GM12865 (cell line): ENCODE measurements at places on chromosomes 16 and 17.
A peak's percentile ranks its signal among the peaks of the same experiment; 100 is the strongest.

- DNase-seq = no peak
Measured at GRCh38 chr17:71976011-71976649, 144.7 kb upstream of the SOX9 start.

DNA sequence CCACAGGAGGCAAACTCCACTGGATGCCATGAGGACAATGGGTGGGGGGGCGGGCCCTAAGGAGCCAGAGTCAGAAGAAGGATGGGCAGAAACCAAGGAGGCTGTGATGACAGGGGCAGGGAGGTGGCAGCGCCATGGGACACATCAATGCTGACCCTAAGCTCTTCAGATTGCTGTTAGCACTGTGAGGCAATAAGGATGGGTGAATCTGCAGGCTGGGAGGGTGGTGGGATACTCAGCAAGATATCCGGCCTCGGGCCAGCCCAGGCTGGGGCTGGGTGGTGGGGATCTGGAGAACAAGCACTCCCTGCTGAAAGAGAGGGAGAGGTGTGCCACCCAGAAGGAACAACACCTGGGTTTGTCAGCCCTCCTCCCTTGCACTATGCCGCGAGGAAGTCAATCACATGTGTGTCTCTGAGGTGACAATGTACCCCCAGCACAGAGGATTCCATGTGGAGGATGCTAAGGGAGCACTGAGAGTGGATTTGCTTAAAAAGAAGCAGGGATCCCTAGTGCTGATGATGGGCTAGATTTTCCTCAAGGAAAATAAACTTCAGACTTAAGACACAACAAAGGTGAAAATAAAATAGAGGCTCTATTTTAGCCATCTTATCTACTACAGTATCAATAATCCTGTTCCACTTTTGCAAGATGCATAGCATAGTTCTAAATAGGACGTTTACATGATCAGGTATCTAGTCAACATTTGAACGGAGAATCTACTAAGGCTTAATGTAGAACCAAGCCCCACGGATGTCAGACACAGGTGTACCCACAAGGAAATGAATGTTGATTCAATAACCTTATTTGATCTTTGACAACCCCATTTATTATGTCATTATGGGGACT is 22.6 kb downstream of the SMPD3 start:
- no peak for DNase-seq

- no peak for DNase-seq
Measured at GRCh38 chr16:24973809-24974461, 41.2 kb downstream of the ARHGAP17 start.

- no peak for DNase-seq
Measured at GRCh38 chr17:79043191-79043930, 19.4 kb downstream of the C1QTNF1 start.

GRCh38 chr16:50079397-50080140 is 13.8 kb downstream of the HEATR3 start:
- DNase-seq = no peak

- DNase-seq = no peak
Measured at GRCh38 chr16:52489894-52490293, 57.0 kb downstream of the TOX3 start.

DNA sequence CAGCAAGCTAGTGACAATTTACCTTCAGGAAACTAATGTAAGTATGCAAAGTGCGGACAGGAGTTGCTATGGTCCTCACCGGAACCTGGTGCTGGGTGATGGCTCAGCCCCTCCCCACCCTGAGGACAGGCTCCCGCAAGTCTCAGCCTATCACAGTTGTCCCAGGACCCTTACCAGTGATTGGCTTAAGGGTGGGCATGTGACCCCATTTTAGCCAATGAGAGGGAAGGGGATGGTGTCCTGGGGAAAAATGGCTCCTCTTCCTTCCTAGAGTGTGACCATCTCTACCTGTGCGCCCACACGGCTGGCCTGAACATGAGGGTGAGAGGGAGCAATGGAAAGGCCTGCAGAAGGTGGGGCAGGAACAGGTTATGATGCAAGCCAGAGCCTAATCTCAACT is 80.4 kb downstream of the C16orf78 start:
- no peak for DNase-seq

DNA sequence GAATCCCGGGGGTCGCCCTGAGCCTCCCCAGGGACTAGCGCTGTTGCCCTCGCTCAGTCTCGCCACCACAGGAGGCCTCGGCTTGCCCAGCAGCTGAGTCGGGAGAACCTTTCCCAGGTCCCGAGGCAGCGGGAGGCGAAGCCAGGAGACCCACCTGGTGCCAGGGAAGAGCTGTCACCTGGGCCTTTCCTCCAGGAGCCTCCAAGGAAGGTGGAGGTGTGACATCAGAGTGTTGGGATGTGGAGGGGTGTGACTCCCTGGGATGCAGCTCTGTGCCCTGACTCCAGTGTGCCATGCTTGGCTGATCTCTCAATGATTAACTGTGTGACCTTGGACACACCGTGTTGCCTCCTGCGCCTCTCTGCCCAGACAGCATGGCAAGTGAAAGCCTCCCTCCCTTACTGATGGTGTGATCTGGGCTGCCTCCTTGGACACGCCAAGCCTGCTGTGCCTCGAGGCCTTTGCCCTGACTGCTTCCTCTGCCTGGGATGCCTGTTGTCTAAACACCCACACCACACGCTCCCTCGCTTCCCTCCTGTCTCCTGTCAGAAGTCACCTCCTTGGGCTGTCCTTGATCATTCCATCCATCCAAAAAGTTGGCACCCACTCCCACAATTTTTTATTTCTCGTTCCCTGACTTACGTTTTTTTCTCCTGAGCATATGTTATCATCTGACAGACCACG is 88.0 kb downstream of the CMIP start:
- no peak for DNase-seq

DNA sequence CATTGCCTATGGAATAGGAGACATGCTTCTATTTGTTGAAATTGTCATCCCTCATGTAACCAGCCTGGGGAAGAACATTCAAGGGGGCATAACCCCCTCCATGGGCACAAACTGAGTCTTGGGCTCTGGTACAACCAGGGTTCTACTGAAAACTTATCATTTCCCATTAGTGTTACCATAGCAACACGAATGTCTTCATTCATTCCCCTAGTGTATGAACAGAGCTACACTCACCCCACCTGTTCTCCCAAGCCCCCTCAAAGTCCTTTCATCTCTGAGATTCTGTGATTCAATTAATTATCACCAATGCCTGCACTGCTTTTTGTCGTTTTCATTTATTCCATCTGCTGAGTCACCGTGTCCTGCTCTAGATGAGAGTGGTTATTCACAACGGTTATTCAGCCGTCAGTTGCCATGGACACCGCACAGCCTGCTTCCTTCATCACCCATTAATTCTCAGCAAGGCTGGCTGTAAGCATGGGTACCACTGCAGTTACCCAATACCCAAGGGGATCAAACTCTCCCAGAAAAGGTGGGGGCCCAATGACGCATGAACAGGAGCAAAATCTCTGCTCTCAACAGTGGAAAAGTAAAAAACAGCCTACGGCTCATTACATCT is 1.6 kb upstream of the GAST start:
- DNase-seq = no peak

- DNase-seq = no peak
Measured at GRCh38 chr17:34609210-34609609, 29.8 kb downstream of the TMEM132E start.

GRCh38 chr17:42536372-42537155 is 523 bp downstream of the NAGLU start:
- DNase-seq = peak; percentile 92

GRCh38 chr16:11057711-11058345 is 113.5 kb downstream of the CLEC16A start:
- DNase-seq = no peak

DNA sequence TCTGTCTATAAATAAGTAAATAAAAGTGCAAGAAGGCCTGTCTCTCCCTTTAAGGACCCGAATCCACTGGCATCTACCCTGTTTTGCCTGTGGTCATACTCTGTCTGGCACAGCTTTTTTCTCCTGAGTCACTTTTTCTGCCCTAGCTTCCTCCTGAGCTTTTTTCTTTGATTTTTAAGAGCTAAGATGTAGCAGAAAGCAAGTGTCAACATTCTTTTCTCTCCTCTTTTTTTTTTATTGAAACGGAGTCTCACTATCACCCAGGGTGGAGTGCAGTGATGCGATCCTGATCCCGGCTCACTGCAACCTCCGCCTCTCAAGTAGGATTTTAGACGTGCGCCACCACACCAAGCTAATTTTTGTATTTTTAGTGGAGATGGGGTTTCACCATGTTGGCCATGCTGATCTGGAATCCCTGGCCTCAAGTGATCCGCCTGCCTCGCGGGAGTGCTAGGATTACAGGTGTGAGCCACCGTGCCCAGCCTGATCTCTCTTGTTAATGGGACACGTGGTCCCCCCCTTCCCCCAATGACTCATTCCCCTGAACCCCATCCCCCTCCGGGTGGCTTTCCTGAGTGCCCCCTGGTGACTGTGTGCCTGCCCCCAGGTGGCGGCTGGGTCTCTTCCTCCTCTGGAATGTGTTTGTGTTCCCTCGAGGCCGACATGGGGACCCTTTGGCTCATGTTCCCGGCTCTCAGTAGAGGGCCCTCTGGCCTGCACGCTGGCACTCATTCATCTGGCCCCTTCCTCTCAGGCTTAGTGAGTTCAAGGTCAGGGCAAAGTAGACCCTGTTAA is 14.2 kb downstream of the C16orf90 start:
- DNase-seq = no peak

GRCh38 chr16:79403534-79403933 is 197.0 kb downstream of the MAF start:
- DNase-seq = no peak

DNA sequence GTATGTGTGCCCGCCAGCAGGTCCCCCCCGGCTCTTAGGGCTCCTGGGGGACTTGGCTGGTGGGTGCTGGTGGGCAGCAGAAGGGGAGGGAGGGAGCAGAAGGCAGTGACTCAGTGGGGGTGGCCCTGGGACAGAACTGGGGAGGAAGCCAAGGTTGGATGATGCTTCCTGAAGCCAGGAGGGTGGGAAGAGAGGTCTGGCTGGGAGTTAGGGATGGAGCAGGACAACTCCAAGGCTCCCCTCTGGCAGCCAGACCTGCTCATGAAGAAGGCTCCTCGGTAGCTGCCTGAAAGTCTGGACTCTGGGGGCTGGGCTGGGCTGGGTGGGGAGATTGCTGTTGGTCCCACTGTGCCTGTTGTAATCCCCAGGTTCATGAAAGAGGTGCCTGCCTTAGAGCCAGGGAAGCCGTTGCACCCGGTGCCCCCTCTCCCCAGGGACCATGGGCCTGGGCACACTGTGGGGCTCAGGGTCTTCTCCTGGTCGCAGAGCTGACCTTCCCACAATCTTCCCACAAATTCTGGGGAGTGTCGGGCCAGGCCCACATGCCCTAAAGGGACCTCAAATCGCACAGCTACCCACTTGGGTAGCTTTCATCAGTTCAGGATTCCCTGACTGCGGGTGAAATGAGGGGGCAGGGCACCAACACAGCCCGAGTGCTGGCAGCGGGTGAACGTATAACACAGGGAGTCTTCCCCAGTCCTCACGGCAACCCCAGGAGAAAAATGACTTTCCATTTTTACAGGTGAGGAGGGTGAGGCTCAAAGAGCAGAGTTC is 1.1 kb upstream of the PLEKHG4 start:
- no peak for DNase-seq

- DNase-seq = no peak
Measured at GRCh38 chr16:86856946-86857586, 278.7 kb downstream of the FOXL1 start.

DNA sequence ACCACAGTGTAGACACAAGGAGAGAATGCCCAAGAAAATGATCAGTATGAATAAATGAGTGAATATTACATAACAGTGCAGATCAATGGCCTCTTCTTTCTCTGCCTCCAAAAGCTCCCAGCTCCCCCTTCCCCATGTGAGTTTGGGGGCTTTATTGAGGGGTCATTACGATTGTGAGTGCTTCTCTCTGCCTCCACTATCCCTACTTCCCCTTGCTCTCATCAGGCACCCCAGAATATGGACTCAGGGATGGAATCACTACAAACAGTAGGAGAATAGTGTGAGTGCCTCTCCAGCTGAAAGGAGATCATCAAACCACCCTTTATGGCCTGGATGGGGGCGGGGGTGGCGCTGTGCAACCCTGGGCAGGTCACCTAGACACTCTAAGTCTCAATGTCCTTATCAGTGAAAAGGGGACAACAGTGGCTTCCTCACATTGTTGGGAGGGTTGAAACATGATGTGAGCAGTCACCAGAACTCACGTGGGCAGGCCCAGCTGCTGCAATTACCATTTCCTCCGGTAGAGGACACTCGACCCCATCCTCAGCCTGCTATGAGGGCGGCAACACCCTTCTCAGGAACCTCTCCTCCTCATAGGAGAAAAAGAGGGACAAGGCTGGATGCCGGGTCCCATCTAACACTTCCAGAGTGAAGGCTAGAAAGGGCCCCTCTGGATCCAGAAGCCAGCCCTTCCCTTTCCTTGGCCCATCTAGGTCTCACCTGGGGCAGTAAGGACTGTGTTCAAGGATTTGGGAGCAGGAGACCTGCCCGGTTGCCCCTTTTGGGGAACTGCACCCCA is 2.1 kb upstream of the EPOP start:
- peak; percentile 89 for DNase-seq

GRCh38 chr17:10842658-10843057 is 4.8 kb upstream of the PIRT start:
- DNase-seq = no peak

- no peak for DNase-seq
Measured at GRCh38 chr16:19497176-19497575, 24.7 kb downstream of the GDE1 start.

- DNase-seq = no peak
Measured at GRCh38 chr17:30716461-30717290, 107.8 kb downstream of the CRLF3 start.

GRCh38 chr16:982145-983043 is 824 bp downstream of the SOX8 start:
- no peak for DNase-seq

- DNase-seq = peak; percentile 18
Measured at GRCh38 chr16:8620535-8620934, 963 bp upstream of the METTL22 start.

GRCh38 chr17:76451506-76451905 is 1.4 kb downstream of the UBE2O start:
- DNase-seq = no peak

GRCh38 chr17:3020381-3020780 is 43.0 kb downstream of the OR1D5 start:
- no peak for DNase-seq

DNA sequence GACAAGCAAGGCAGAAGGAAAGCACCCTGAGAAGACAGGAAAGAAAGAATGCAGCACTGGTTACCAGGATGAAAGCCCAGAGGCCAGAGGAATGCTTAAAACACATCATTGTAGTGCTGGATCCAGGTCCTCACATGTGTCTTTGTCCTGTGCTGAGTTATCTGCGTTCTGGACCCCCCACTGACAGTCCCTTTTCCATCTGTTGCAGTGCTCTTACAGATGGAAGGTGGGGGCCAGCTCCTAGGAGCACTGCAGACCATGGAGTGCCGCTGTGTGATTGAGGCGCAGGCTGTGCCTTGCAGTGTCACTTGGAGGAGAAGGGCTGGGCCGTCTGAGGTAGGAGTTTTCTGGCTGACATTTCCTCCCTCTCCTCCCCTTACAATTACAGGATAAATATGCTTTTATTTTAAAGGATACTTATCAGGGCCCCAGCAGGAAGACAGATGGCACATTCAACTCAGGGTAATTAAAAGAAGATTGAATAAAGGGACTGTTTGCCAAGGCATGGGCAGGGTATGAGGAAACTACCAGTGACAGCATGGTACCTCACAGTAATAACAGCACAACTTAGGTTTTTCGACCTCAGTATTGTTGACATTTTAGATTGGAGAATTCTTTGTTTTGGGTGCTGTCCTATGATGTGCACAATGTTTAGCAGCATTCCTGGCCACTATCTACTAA is 3.0 kb downstream of the EME1 start:
- DNase-seq = no peak
